ENCODE measurements at places on chromosomes 5 and 9. TPM values are rescaled to one million over a fixed set of nuclear protein-coding genes. Genes with fewer than 3 reads are reported as not detected.

DNA sequence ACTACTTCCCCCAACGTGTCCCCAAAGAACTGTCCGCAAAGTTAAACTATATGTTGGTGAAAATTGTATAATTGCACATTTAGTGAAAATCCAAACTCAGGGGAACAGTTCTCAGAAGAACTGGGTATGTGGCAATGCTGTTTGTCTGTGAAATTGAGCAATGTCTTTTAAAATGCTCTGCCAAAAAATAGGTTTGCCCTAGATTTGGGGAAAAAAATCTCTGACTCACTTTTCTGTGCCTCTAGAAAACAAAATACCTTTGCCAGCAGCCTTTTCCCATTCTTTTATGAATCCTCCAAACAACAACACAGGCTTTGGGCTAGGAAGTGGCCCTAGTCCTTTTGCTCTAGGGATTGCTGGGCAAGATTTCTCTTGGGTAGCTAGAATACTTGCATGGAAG lies 37.4 kb upstream of the ZNF608 start:
- DNase-seq, result peak; percentile 84

DNA sequence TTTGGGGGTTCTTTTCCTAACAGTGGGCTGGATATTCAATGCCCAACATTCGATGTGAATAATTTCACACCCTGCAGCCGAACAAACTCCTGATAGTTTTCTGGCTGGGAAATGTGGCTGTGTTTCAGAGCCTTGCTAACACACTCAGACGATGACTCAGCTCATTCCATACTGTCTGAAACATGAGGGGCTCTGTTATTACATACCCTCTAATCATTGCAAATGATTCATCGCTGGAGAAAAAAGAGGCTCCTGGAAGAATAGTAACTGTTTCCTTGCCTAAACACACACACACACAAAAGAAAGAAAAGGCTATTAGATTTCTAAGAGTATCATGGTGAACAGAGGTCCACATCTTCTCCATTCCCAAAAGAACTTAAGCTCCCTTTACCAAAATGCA lies 75.8 kb downstream of the OXCT1 start:
- DNase-seq, result peak; percentile 96

- no peak for DNase-seq
These were observed 7.7 kb downstream of the FBXO38 start for GRCh38 chr5:148391422-148391821.

FBXO38 gene
- total RNA-seq, result 42.9 TPM

TRIM14 gene
- 6.4 TPM for total RNA-seq
